ENCODE measurements at places on chromosomes 3 and 15.

DNA sequence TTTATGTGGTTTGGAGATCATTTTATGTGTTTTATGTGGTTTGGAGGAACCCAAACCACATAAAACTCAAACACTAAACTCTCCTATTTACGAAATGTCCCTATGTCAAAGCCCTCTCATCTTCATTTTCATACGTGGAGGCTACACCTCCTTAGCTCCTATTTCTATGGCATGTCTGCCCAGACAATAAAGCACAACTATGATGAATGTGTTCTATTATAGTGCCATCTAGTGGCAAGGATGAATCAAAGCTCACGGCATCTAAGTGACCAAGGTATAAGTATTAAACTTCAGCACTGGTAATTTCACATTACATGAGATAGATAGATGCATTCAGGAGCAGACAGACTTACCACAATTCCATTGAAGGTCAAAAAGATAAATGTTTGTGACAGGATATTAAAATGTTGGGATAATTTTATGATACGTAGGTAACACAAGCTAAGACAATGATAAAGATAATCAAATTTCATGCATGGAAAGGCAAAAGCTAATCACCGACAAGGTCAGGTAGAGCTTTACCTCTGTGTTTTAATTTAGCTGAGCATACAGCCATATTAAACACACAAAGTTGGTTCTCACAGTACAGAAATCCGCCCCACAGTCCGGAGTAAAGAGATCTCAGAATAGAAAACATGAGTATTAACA is 130.6 kb upstream of the FHIT start:
- DNase-seq: no peak

- DNase-seq: no peak
Observed at GRCh38 chr3:189952272-189952671, 168.4 kb downstream of the P3H2 start.

GRCh38 chr3:149291178-149291577 is 42.3 kb downstream of the TM4SF18 start:
- no peak for DNase-seq

DNA sequence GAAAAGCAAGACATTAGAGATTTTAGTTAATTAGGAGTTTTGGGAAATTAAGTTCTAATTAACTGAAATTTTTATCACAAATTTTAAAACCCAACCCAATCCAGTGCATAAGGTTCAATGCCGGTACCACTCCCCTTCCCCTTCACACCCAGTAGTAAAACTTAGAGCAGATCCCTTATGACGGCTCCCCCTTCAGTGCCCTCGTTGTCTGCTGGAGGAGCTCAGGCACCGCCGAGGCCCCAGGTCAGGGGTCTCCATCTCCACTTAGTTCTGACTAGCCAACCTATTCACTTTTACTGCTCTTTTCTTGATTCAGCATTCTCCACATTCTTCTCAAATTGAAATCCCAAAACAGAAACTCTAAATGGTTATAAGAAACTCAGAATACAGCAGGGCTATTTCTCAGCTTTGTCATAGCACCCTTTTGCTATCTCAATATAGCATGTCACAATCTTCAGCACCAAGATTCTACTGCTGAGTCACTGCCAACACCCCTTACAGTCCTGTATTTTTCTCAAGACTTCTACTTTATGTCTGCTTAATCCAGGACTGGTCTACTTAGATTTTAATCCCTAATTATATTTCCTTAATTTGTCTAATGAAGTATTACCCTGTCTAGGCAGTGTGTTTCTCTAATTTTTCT is 39.8 kb downstream of the TUBGCP4 start:
- DNase-seq: no peak

GRCh38 chr3:122665226-122665786 is 15.3 kb upstream of the PARP14 start:
- peak; percentile 38 for DNase-seq

Data from NCI-H2227 treated with DMSO at 0.1 percent for 48 hours (cell line).